ENCODE measurements at places on chromosomes 16 and 17.

- DNase-seq = no peak
These were observed 183.4 kb downstream of the IRX3 start for GRCh38 chr16:54102888-54103866.

DNA sequence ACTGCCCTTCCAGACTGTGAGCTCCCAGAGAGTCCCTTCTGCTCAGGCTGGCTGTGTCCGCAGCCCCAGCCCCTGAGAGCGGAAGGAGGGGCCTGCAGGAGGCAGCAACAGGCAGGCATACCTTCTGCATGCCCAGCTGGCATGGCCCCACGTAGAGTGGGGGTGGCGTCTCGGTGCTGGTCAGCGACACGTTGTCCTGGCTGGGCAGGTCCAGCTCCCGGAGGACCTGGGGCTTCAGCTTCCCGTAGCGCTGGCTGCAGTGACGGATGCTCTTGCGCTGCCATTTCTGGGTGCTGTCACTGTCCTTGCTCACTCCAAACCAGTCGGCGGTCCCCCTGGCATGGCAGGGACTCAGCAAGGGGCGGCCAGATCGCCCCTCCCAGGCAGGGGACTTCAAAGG lies 9.0 kb downstream of the RHBDF1 start:
- no peak for DNase-seq

DNA sequence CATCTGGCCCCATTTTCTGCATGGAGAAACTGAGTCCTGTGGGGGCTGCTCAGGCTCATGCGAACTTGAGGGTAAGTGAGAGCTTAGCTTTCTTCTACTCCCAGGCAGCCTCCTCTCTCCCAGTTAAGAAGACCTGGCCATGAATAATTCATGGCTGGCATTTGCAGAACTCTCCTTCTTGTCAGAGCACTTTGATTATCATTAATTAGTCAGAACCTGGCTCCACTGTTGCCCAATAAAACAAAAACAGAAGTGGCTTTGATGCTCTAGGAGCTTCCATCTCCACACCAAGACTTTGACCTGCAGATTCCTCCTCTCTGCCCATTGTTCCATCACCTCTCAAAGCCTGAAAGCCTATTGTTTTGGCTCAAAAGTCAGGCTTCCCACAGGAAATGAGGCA lies 45.5 kb upstream of the CDH3 start:
- DNase-seq = no peak

DNA sequence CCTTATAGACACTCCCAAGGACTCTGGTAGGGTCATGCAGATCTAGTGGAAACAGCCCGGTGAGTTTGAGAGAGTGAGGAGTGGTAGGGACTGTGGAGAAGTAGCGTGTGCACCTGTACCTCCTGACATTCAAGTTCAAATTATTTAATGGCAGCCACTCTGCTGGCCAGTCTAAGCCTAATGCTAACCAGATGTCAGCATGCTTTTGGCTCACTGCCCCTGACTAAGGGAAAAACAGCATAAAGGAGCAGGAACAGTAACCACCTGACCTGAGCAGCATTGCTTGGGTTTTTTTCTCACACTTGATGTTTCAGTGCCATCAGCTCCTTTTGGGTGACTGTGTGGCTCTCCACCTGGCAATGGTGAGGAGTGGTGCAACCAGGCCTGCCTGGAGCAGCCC lies 23.8 kb upstream of the SLC12A3 start:
- DNase-seq = peak; percentile 35

- no peak for DNase-seq
These were observed 11.9 kb downstream of the FASN start for GRCh38 chr17:82085931-82086764.

- DNase-seq = no peak
These were observed 69.8 kb downstream of the SLC5A11 start for GRCh38 chr16:24915576-24915975.

DNA sequence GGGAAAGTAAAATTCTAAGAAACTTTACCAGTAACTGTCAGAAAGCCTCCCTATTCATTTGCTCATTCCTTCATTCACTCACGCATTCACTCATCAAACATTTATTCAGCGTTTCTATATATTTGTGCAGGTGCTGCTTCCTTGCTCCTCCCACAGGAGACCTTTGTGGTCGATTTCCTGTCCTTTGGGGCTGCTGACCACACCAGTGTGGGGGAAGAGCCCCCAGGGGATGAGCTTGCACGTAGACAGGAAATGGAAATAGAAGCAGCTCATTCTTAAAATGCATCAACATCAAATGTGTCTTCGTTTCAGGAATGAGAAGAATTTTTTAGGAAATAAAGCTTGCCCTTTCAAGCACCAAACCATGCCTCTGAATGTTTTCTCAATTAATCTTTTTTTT lies 9.6 kb downstream of the PIK3R6 start:
- peak; percentile 95 for DNase-seq

DNA sequence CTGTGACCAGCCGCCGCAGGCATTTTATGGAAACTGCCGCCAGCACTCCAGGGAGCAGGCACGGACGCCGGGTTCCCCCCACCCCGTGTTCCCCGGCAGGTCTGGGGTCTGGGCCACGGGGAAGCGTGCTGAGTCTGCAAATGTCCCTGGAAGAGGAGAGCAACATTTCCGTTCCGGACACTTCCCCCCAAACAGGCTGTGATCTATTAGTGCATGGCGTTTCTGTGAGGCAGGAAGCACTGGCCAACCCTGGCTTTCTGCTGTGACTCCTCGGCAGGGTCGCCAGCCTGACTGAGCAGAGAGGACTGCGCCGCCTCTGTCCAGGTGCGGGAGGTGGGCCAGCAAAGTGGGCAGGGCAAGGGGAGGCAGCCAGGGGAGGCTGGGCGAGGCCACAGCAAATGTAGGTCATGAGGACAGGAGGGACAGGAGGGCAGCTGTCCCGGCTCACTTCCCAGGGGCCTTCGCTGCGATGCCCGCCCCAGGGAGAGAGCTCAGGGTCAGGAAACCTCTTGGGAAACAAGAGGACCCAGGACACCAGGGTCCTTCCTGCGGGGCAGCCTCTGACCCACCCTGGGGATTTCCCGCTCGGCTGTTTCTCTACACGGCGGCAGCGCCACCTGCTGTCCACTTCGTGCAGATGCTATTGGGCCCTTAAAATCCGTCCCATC lies 9.5 kb downstream of the FOXF1 start:
- DNase-seq = peak; percentile 41

DNA sequence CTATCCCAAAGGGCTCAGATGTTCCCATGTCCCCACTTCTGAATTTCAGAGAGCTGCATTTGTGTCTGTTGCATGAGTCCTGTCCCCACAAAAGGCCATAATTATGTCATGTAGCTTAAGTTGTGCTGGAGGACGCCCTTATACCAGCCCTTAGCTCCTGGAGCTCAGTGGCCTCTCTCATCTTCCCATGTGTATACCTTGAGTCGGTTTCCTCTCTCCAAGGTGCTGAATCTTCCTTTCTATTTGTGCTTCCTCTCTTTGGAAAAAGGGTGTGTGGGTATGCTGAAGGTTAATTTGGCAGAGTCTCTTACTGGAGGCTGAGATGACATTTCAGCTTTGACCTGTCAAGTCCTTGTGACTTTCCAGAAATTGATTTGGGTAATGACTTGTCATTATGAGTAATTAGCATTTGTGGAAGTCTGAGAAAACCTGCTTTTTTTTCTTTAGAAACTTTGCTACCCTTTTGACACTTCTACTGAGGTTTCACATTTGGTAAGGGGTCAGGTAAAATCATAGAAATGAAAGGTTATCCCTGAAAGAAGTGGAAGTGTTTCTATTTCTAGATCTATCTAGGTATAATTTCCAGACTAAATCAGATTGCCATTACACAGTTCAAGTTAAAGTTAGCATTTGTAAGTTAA lies 185.4 kb downstream of the ABCC12 start:
- peak; percentile 56 for DNase-seq

- no peak for DNase-seq
These were observed 52.0 kb upstream of the TEX2 start for GRCh38 chr17:64315032-64315490.

DNA sequence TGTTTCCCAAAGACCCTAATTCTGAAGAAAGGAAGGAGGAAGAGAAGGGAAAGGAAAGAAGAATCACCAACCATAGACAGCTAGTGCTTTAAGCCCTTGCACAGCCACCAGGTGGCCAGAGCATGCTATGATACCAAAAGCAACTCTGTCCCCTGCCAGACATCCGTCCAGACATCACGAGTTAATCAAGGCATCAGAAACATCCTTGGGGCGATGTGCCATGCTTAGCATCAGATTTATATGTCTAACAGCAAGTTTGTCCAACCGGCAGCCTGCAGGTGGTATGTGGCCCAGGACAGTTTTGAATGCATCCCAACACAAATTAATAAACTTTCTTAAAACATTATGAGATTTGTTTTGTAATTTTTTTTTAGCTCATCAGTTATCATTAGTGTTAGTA lies 2.9 kb upstream of the CRYBA1 start:
- DNase-seq = peak; percentile 56

GRCh38 chr17:12634789-12635414 lies 30.8 kb upstream of the MYOCD start:
- no peak for DNase-seq

- DNase-seq = peak; percentile 19
These were observed 646 bp upstream of the HES7 start for GRCh38 chr17:8124350-8125153.

- DNase-seq = no peak
These were observed 5.5 kb downstream of the SEC14L1 start for GRCh38 chr17:77146246-77146632.

DNA sequence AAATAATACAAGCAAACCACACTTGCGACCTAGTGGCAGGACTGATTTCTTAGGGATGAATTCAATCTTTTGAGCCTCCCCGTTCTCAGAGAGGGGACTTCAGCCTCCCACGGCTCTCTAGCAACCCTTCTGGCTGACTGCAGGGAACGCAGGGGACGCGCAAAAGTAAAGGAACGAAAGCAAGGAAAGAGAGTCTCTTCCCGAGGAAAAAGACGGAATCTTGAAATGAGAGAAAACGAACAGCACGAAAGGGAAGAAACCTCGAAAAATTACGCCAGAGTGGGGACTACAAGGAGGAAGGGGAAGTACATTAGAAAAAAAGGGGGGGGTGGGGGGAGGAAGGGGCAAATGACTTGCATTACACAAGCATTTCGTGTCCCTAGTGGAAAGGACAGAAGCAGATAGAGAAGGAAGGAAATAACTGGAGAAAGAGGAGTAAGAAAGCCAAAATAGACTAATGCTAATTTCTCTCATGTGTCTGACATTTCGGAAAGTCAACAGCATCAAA lies 1.2 kb downstream of the GRB2 start:
- peak; percentile 80 for DNase-seq

DNA sequence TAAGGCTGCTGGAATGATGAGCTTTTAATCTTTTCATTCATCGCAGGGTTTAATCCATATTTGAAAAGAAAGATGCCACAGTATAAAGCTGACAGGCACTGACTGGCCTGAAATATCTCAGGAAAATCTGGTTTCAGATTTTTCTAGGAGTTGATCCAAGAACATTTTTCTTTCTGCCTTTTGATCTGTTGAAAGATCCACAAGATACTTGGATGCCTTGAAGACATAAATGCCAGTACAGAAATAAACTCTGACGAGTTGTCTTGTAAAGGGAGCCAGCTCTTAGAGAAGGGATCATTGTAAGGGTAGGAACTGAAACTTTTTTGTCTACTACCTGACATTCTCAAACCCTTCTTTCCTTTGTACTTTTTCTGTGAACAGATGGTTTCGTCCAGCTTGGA lies 25.4 kb upstream of the KRT20 start:
- peak; percentile 85 for DNase-seq

DNA sequence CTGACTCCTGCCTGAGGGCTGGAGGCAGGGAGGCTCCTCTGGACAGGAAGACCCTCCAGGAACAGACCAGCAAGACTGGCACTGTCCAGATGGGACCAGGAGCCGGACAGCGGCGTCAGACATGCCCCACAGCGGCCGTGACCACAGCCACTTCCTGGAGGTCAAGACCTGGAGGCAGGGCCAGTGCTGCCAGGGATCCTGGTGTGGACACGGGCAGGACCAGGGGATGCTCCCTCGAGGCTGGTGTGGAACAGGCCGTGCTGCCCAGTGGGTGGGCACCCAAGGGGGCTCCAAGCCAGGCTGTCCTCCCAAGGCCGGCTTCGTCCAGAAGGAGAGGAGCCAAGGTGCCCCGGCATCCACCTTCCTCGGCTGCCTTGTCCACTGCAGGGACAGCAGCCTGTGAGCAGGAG lies 4.5 kb upstream of the CCDC57 start:
- DNase-seq = no peak

DNA sequence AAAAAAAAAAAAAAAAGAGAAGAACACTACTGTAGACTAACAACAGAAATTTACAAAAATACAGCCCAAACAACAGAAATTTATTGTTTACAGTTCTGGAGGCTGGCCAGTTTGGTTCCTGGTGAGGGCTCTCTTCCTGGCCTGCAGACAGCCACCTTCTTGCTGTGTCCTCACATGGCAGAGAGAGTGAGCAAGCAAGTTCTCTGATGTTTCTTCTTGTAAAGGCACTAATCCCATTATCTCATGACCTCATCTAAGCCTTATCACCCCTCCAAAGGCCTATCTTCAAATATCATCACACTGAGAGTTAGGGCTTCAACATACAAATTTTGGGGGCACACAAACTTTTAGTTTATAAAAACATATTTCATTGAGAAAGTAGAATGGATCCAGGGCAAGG lies 7.3 kb downstream of the ARSG start:
- no peak for DNase-seq

- no peak for DNase-seq
These were observed 57.0 kb downstream of the SHISA9 start for GRCh38 chr16:12958366-12958765.

GRCh38 chr16:57822018-57822553 lies 19.8 kb upstream of the KIFC3 start:
- DNase-seq = no peak

- no peak for DNase-seq
These were observed 96.8 kb upstream of the CA10 start for GRCh38 chr17:52255347-52255746.

GRCh38 chr17:73600103-73600871 lies 44.0 kb downstream of the SDK2 start:
- DNase-seq = no peak

- DNase-seq = no peak
These were observed 654.2 kb downstream of the HS3ST4 start for GRCh38 chr16:26345966-26346365.

DNA sequence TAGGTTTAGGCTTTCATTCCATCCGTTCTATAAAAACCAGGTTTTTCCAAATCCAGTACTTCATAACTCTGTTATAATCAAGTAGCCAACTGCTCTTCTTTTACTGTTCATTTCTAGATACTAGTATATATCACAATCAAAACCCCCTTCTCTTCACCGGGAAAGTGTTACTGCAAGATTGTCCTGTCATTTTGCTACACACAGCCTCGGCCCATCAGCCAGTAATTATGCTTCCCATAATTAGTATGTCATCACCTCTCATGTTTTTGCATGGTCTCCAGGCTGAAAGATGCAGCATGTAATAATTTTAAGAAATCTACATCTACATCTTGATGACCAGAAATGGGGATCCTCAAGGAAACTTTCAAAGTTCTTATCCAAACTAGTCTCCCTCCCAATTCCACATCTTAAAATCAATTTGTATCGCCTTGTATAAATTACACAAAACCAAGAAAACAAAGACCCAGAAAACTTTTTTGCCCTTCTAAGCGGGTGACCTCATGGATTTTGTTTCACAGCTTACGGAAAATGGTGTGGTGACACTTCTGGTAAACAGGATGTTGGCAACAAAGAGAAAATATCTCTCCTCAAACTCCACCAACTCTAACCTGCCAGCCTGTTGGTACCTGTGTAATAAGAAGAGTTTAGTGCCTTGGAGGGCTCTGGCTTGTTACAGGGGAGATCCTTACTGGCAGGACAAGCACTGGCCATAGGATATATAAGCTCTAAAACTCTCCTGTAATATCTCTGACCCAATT lies 9.3 kb downstream of the TACO1 start:
- DNase-seq = no peak

Measured in fibroblast of skin of back (primary cell).